Mesendoderm (in vitro differentiated cells): ENCODE measurements at places on chromosomes 13 and 19.
A peak's percentile ranks its signal among the peaks of the same experiment; 100 is the strongest.

DNA sequence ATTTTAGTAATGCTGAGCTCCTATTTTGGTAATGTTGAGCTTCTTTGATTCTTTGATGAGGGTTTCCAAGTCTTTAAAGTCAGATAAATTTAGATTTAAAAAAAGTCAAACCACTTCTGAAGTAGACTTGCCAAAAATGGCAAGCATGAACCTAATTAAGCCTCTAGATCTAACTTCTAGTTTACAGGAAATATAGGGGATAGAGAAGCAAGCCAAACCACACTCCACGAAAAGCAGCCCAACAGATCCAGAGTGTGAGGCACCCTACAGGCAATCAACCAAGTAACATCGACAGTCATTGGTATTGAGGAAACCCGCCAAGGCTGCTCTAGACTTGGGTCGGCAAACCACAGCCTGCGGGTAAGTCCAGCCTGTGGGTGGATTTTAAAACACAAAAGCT is 3.7 kb downstream of the GGACT start:
- DNase-seq = no peak

DNA sequence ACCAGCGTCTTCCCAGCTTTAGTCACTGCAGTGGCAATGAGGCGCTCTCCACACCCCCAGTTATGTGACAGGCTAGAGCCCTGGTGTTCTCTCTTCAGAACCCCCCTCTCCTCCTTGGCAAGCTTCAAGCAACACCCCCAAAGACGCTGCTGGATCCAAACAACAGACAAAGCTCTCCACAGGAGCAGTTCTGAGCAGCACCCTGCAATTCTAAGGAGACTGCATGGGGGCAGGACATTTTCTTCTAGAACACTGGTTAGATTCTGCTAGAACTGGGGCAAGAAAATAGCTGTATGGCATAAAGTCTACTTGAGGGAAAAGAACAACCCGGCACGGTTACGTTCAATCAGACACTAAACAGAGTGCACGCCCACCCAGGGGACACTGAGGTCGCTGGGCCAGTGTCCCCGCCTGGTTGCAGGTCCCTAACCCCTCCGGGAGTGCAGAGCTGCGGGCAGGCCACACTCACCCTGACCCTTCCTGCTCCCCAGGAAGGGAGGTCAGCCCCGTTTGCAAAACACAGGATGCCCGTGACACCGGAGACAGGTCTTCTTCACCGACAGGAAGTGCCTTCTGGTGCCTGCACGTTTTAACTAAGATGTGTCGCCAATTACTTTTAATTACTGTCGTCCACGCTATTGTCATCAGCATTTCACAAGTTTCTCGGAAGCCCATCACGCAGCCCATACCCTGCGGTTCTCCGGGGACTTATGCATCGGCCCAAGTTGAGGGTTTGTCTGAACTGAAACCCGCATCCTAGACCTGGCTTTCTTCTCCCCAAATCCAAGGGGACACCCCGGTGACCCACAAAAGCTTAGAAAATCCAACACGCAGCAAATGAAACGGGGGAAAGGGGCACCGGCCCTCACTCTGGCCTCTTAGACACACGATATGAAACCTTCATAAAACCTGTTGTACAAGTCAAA is 943 bp downstream of the GJB6 start:
- DNase-seq = peak; percentile 17

- no peak for DNase-seq
Measured at GRCh38 chr19:38977445-38978325, 2.1 kb upstream of the FBXO17 start.

- no peak for DNase-seq
Measured at GRCh38 chr13:42116225-42116624, 67.8 kb downstream of the DGKH start.

DNA sequence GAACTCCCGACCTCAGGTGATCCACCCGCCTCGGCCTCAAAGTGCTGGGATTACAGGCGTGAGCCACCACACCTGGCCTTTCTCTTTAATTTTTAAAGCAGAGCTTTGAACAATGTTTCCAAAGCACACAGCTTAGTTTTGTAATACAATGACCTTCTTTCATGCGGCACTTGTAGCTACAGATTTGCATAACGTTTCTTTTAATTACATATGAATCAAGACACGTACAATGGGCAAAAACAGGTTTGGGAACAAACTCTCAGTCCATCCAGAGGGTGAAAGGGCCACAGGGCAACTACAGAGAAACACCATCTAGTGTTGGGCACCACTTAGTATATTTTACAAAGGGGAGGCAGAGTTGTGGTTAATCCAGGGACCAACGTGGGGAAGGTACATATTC is 19.0 kb upstream of the S1PR4 start:
- no peak for DNase-seq
